ENCODE measurements at places on chromosomes 2 and 18. TPM values are rescaled to one million over a fixed set of nuclear protein-coding genes. Genes with fewer than 3 reads are reported as not detected.
A peak's percentile ranks its signal among the peaks of the same experiment; 100 is the strongest.

ITGB1BP1 gene
- 93.1 TPM for total RNA-seq

SEH1L gene
- total RNA-seq = 19.7 TPM

VSNL1 gene
- total RNA-seq = 10.4 TPM

DNAJC5G gene
- total RNA-seq = 1.9 TPM

TMEM163 gene
- total RNA-seq = 0.46 TPM

MAP3K19 gene
- total RNA-seq = not detected

MROH2A gene
- total RNA-seq = not detected

TTN gene
- 3,032 TPM for total RNA-seq

IL1B gene
- total RNA-seq = not detected

ONECUT2 gene
- total RNA-seq = 0.03 TPM

PGAP1 gene
- total RNA-seq = 5.2 TPM

GRCh38 chr2:136920652-136921333, 155.4 kb downstream of the THSD7B start:
- no peak for DNase-seq

DNA sequence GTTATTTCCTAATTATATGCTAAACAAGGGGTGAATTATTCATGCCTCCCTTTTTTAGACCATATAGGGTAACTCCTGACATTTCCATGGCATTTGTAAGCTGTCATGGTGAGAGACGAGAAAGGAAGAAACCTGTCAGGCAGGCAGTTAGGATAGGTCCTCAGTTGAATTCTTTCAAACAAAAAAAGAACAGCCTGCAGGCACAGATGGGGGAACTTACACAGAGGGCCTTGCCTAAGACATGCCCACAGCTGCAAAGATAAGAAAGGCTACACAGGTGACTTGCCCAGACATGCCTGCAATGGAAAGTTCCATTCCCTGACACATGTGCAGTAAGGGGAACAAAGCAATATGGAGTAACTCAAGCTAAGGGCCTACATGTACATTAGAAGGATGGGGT, 128.1 kb downstream of the TMEM163 start:
- DNase-seq = no peak

GRCh38 chr2:233428008-233428407, 73.7 kb downstream of the DGKD start:
- DNase-seq = no peak

DNA sequence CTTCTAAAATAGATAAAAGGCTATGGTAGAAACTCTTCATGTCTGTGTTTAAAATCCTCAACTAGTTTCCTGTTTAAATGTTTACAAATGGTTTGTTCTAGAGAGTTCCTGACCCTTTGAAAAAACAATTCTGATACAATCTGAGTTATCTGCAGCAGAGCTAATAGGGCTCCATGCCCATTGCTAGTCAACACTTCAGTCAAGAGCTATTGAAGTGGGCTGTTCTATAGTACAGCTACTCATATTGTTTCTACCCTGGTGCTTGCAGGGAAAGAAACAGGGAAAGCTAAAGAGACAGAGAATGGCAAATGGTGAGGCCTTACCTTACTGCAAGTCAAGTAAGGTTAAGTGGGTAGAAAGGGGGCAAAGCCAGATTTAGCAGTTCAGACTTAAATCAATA, 112.3 kb upstream of the CAVIN2 start:
- DNase-seq = no peak

DNA sequence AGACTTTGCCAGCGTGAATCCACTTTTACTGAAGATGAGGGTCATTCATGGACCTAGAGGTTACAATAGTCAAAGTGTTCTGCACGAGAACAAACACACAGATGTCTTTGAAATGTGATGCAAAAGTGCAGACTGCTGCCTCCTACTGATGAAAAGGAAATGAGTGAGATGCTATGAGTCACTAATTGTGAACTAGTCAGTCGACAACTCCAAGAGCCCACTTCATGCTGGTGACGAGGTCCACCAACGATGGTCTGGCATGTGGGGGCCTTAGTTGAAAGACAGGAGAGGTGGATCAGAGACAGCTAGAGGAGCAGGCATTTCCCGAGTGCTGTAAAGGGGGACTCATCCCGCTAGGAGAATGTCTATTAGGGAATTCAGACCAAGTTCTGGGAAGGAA, 17.1 kb upstream of the ZNF236 start:
- no peak for DNase-seq

DNA sequence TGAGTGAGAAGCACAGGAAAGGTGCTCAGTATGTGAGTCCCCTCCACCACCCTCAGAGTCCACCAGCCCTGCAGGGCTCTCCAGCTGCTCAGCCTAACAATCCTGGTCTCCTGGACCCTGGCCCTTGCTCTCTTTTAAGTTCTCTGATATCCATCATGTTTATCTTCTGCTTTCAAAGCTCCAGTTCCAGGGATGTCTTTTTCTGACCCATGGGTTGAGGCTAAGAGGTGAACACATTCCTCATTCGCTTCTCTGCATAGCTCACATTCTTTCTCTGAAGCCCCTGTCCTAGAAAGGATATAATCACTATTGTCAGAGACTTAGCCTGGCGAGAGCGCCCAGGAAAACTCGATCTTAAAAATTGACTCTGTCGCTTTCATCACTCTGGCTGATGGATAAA, 86.4 kb downstream of the ARL4C start:
- no peak for DNase-seq

- no peak for DNase-seq
Measured at GRCh38 chr2:30503007-30503694, 56.1 kb downstream of the LCLAT1 start.

GRCh38 chr2:69237070-69237670, 149.9 kb downstream of the GFPT1 start:
- DNase-seq = no peak

DNA sequence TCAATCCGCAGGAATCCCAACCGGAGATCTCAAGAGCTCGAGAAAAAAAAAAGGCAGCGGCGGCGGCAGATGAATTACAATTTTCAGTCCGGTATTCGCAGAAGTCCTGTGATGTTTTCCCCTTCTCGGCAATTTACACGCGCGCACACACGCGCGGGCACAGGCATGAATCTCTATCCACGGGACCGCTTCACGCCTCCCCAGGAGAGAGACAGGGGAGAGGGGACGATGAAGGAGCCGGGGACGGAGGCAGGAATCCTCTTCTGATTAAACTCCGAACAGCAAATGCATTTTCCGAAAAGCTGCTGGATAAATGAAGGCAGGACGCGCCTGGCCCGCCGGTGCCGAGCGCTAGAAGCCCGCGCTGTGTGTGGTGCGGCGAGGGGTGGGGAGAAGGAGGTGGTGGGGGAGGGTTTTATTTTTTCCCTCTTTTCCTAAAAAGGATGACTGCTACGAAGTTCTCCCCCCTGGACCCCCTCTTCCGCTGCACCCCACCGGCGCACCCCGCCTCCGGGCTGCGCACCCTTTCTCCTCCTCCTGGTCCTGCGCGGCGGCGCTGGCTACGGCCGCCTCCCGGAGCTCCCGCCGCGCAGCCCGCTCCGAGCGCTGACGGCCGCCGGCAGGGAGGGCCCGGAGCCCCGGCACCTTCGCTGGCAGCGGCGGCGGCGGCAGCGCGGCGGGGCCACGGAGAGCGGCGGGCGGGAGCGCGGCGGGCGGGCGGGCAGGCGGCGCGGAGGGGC, at the start of gene BCL2:
TSS of gene BCL2 (minus strand) at position 387 of the 740 bp plus-strand sequence.
- DNase-seq = peak; percentile 70

DNA sequence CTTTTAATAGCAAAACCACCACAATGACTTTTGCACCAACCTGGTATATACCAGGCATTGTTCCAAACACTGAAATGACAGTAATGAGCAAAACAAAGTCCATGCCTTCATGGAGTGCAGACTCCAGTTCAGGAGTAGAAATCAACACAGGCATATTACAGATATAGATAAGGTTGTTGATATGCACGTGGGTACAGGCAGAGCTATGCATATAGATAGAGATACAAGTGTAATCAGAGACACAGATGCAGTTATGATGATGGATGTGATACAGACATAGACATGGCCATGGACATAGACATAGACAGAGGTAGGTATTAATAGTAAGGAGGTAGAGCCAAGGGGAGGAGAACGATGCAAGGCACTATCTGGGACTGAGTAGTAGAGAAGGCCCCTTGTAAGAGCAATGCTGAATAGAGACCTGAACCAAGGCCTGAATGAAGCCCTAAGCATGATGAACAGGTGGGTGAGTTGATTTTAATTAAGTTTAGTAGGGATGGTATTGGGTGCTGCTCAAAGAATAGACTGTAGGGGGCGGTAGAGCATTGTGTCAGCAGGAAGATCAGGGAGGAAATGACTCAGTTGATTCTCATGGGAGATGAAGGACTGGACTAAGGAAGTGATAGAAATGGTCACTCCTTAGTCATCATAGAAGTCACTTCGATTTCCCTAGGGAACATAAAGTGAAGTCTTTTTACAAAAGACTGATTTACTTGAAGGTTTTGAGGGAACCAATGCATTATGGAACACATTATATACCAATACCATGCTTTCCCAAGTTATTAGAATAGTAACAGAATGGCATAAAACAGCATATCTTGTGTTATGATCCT, 39.4 kb downstream of the CMPK2 start:
- no peak for DNase-seq

GRCh38 chr18:36294031-36294430, 3.5 kb upstream of the FHOD3 start:
- DNase-seq = no peak

GRCh38 chr18:34951625-34952379, 89.4 kb upstream of the MAPRE2 start:
- no peak for DNase-seq

DNA sequence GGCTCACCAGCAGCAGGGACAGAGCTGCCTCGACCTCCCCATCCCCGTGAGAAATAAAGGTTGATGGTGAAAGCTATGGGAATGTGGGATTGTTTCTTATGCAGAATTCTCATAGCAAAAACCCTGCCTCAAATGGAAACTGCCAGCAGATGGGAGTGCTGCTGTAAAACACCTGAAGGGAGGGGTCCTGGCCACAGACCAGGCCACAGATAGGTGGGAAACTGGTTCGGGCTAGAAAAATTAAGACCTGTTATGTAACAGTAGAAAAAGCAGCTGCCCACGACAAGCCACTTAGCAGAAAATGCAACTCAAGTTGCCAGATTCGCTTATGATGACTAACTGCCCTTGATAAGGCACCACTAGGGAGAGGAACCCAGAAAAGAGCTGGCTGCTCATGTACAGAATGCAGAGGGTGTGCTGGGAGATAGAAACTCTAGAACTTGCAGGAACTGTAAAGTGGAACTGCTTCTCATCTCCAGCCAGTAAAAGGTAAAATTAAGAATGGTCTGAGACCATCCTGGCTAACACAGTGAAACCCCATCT, 114.5 kb upstream of the SALL3 start:
- no peak for DNase-seq

- peak; percentile 46 for DNase-seq
Measured at GRCh38 chr2:96937586-96937985, 48.8 kb downstream of the FAM178B start.

DNA sequence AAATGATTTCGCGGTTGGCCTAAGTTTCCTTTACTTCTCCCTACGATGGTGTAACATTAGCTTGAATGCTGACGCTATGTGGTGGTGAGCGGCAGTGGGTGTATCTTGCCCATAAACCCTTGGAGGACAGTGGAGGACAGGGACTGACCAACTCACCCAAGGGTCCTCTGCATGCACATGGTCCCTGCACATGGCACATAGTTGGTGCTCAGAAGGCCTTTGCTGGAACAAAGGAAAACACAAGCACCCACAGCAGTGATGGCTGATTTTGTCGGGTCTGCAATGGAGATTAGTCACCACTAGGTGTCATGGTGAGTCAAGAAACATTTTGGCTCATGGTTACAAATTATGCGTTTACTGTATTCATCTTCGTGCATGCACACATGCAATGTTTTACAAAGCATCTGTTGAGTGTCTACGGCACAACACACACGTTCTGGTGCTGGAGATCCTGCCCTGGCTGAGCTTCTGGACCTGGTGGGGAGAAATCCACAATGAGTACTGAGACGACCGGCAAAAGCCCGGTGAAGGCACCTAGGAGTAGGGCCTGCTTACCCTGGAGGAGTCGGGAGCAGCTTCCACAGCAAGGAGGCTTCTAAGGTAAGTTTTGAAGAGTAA, 44.0 kb downstream of the PDCL3 start:
- no peak for DNase-seq

DNA sequence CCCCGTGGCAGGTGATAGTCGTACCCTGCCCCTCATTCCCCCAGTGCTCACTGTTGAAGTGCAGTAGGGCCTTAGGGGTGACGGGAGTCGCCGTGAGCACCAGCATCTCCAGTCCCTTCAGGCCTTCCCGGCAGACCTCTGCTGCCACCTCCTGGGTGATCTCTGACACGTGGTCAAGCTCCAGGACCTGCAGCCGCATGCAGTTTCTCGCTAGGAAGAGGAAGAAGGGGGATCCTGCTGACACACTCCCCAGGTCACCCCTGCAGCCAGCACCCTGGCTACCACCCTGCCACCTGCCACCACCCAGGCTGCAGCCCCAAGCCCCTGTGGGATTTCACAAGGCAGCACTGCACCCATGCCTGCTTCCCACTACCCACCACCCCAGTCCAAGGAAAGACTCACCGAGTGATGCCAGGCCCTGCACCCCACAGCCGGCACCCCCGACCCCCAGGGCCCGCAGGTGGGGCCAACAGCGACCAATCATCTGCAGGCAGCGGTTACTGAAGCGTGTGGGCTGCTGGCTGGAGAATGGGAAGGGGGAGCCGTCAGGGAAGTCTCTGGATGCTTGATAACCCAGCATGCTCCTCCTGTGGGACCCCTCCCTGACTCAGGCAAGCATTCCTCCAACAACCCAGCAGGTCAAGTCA, 23.8 kb downstream of the FBXO41 start:
- DNase-seq = no peak

DNA sequence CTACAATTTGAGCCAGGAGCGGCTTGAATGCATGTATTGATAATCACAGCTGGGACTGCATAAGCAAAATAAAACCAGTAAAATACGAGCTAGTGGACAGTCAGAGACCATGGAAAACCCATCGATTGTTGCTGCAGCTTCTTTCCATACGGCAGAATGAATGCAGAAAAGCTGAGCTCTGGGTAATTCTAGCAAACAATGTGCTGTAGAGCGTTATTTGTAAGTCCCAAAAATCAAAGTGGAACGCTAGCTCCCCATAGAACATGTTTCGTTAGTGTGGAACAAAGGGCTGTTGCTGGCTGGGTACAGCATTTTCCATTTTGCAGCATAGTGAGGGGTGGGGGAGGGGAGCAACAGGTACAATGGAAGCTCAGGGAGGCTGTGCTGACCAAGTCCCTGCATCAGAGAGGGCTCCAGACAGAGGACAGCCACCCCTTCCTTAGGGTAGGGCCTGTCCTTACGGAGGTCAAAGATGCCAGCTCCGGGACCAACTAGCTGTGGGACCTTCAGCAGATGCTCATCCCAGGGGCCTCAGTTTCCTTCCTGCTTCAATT, 74.1 kb downstream of the BOD1L2 start:
- no peak for DNase-seq

Measured in Right ventricle myocardium inferior (tissue), 1 donor.